ENCODE measurements at places on chromosomes 5 and 9.

GRCh38 chr5:1162751-1163150, 38.6 kb upstream of the SLC6A19 start:
- DNase-seq, result no peak

DNA sequence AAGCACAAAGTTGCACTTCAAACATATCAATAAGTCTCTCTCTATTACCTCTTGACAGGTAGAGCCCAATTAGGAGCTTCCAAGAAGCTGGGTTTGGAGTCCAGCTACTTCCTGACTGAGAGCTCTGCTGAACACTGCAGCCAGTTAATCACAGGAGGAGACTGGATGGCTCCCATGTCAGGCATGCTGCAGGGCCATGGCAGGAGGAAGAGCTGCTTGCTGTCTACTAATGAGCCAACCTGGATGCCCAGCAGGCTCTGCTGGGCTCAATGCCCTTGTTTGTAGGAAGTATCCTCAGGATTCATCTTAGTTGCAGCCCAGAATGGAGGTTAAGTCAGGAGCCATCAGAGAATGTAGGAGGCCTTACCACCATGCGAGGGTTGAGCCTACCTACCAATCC, 91.9 kb downstream of the TMEM215 start:
- DNase-seq, result no peak

DNA sequence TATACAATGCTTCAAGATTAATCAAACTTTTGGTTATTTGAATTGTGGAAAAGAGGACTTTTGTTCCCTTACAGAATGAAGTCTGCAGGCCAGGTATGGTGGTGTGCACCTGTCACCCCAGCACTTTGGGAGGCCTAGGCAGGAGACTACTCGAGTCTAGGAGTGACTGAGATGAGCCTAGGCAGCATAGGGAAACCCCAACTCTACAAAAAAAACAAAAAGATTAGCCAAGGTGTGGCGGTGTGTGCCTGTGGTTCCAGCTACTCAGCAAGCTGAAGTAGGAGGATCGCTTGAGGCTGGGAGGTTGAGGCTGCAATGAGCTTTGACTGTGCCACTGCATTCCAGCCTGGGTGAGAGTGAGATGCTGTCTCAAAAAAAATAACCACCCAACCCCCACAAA, 9.3 kb downstream of the CCNH start:
- DNase-seq, result no peak

DNA sequence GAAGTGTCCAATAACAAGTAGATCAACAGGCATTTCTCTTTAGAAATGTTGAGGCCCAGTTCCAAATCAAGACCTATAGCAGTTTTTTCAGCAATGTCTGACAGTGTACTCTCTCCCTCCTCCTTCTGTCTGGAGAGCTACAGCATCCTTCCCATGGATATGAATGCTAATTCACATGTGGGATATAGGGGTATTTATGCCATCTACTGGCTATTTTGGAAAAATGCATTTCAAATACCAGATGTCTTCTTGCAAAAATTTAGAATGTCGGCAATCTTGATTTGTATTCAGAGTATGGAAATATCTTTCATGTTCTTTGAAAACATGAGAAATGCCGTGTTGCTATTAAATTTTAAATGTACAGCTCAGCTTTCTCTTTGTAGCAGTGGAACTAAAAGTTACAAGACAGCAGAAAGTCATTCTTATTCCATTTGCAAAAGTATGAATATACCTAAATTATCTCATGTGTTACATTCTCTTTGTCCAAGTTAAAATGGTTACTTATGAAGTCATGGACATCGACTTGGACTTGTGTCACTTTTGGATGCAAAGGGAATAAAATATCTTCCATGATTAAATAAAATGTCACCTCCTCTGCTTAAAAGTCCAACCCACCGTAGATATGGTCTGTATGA, 647.8 kb downstream of the TAF11L14 start:
- no peak for DNase-seq

DNA sequence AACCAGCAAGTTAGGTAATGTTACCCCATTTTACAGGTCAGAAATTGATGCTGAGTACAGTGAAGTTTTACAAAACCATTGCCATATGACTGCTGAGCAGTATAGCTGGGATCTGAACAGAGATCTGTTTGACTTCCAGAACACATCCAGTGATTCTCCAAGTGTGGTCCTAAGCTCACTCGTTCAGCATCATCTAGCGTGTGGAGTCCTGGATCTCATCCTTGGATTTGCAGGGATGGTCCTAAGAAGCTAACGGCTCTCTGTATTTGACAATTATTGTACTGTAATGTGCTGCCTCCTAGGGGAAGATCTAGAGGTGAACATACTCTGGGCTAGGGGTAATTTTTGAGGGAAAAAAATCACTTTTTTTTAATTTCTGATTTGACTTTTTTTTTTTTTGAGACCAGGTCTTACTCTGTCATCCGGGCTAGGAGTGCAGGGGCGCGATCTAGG, 1.4 kb downstream of the SLC26A2 start:
- no peak for DNase-seq

DNA sequence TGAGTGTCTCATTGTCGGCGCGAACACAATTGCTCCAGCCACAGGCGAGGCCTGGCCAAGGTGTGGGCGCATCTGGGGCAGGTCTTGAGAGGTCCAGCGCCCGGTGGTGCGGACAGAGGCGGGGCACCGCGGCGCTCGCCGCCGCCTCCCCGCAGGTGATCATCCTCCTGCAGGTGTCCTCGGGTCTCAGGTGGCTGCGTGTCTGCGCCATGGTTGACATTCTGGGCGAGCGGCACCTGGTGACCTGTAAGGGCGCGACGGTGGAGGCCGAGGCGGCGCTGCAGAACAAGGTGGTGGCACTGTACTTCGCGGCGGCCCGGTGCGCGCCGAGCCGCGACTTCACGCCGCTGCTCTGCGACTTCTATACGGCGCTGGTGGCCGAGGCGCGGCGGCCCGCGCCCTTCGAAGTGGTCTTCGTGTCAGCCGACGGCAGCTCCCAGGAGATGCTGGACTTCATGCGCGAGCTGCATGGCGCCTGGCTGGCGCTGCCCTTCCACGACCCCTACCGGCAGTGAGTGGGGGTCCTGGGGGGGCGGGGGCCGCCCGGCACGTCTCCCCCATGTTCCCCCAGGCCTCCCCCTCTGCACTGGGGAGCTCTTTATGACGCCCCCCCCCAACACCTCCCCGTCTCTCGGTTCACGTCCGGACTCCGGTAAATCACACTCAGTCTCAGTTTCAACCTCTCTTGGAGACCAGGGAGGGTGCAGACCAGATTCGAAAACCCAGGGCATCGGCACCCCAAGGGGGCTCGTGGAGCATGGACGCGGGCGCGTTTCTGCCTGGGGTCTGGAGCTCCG, 446 bp downstream of the NXNL2 start:
- peak; percentile 79 for DNase-seq

DNA sequence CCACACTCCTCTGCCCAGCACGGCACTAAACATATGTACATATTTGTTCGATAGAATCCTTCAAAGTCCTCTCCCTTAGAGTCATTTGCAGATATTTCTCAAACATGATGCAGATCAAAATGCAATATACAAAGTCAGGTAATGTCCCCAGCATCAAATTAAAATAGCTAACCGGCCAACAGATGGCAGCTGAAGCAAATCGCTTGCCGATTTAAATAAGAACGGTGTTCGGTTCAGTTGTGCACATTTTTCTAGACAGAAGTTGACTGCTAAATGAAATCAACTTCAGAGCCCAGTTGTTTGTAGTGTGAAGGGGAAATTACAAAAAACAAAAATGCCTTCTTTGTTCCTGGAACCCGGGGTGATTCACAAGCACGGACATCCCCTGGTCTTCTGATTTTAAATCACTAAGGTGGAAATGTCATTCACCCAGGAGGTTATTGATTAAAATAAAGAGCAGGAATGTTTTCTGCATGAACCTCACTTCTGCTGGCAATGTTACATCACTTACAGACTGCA, 219.2 kb downstream of the EBF1 start:
- no peak for DNase-seq

GRCh38 chr5:80667384-80667783, 12.6 kb upstream of the DHFR start:
- DNase-seq, result no peak

- no peak for DNase-seq
Measured at GRCh38 chr5:174177531-174177930, 132.0 kb downstream of the NSG2 start.

DNA sequence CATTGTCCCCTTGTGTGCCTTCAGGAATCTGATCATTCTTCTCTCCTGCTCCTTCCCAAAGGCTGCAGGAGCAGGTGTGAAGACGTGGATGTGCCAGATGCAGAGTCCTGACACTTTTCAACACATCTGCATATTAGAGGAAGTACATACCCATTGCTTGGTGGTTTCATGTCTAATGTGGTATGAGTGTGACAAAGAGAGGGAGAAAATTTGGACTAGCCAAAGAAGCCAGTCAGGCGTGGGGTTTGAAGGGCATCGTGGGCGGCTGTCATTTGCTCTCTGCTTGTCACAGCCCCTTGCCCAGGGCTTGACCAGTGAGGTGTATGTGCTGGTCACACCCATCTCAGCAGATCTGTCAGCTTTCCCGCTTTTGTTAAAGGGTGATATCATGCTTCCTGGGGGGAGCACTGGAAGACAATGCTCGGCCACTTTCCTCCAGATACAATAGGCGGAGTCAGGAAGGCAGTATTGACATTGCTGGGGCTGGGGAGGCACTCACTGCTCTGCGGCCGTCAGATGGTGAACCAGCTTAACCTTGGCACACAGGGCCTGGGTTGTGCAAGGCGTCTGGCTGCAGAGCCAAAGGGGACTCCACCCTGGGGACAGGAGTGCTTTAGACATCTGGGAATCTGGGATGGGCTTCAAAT, 8.6 kb downstream of the TEK start:
- DNase-seq, result peak; percentile 84

- DNase-seq, result no peak
Measured at GRCh38 chr5:132753135-132753987, 6.1 kb downstream of the CCNI2 start.

DNA sequence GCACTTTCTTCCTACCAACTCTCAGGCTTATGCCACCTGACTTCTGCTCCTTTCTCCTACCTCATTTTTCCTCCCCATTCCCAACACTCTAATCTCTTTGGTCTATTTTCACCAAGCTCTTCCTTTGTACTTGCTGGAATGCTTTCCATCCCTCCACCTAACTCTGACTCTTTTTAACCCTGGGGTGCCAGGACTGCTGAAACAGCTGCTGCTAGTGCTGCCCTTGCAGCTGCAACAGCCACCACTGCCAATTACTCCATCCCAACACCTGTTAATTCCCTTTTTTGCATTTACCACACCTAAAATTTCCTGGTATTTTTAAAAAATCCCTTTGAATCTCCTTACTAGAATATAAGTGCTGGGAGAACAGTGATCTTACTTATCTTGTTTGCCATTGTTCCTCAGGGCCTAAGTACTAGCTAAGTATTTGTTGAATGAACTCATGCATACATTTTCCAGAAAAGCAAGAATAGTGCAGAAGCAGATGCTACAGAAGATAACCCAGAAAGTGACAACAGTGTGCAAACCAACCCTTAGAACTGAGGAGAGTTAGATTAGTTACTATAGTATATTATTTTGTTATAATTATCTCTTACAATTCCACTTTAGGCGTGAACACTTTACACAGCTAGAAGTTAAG, 11.5 kb downstream of the NADK2 start:
- no peak for DNase-seq

DNA sequence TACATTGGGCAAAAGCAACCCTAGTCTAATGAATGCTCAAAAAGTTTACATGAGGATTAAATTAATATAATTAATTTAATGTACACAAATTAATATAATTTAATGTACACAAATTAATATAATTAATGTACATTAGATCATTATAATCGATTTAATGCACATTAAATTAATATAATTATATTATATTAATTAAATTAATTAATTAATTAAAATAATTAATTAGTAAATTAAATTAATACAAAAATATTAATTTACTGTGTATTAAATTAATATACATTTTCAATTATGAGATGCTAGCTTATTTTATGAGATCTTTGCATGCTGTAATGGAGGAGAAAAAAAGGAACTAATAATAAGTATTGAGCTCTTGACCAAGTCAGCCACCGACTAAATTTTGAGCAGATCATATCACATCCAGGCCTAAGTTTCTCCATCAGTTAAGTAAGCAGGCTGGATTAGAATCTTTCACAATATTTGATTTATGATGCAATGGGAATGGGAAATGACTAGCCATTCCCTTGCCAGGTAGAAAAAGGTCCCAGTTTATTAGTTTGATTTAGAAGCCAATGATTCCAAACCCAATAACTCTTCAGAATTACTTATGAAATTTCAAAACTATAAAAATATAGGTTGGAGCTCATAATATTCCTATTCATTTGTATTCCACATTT, 533.4 kb upstream of the GRIA1 start:
- no peak for DNase-seq

- DNase-seq, result no peak
Measured at GRCh38 chr9:90864779-90865178, 63.2 kb downstream of the SYK start.

GRCh38 chr9:116165912-116166311, 12.3 kb downstream of the PAPPA start:
- no peak for DNase-seq

GRCh38 chr9:133935328-133936005, 56.7 kb downstream of the VAV2 start:
- DNase-seq, result peak; percentile 90

DNA sequence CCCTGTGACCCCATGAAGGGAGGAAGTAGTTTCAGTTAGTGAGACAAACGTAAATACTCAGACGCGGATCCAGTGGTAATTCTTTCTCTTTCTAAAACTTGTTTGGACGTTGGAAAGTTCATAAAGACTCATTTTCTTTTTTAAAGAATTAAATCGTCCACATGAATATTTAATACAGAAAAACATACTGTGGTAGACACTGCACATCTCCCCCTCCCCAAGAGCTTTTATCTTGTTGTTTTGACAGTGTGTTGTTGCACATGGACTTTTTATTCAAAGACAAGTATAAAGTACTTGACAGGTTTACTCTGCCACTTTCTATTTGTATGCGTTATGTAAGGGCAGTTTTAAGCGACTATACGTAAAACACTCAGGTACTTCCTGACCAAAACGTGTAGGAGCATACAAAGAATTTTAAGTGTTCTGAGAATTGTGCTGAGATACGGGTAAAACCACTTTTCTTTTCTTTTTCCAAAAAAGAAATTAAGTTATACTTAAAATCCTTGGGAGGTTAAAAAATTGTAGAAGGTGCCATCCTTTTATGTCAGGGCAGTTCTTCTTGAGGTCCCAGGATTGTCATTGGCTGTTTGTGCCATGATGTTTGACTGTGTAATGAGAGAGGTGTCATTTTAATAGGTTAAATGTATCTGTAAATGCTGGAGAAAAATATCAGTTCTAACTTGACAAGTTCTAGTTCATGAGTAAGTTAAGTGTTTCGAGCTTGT, 1.3 kb downstream of the NIPBL start:
- DNase-seq, result no peak
